K562 (cell line): ENCODE measurements at places on chromosomes 3 and 15.

GRCh38 chr3:40187945-40188344, 121.6 kb upstream of the EIF1B start:
- no peak for DNase-seq

DNA sequence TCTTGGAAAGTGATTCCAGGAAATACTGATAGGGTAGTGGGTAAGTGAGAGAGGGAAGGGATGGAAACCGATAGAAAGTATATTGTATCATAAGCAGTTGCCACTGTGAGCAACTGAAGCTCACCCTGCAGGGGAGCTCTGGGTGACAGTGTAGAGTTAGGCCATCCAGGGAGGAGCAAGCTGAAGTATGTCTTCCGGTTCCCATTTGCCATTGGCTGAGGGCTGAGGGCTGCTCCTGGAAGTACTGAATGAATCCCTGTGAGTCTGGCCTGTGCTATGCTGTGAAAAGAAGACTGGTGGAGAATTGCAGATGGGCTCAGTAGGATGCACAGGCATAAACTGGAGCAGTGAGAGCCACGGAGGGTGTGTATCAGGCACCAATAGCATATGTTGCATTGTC, 348.3 kb downstream of the MFSD1 start:
- no peak for DNase-seq

GRCh38 chr15:71743861-71744382, 66.4 kb upstream of the NR2E3 start:
- peak; percentile 54 for DNase-seq

GRCh38 chr3:129017484-129017899, 16.4 kb downstream of the EFCC1 start:
- no peak for DNase-seq

GRCh38 chr3:25503898-25504301, 75.8 kb downstream of the RARB start:
- DNase-seq: no peak
